ENCODE measurements at places on chromosomes 13 and 19. TPM values are rescaled to one million over a fixed set of nuclear protein-coding genes. Genes with fewer than 3 reads are reported as not detected.

DNA sequence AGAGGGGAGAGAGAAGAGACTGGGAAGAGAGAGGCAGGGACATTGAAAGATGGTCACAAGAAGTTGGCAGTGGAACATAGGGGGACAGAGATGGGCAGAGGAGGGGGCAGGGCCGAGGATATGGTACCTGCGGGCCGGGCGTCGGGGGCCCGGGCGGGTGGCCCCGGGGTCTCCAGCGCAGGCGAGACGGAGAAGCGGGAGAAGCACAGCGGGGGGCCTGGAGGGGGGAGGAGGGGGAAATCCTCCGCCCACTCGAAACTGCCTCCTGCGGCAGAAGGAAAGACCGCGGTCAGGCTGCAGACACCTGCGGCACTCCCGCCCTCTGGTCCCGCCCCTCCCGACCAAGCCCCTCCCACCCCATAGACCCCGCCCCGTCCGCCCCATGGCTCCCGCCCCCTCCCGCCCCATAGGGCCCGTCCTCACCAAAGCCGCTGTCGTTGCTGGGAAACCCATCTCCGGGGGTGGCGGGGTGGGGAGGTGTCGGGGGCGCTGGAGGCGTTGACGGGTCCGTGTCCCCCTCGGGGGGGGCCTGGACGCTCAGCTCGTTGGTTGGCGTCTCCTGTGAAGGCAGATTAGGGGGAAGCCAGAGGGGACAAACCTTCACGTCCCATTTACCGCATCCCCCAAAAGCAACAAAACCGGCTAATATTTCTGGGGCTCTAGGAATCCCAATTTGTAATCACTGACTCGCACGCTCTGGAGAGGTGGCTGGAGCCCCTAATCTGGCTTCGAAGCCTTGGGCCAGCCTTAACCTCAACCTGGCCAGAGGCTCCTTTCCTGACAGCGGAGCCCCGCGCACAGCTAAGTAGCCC, 20.4 kb downstream of the LMTK3 start:
- DNase-seq: peak; percentile 32

GRCh38 chr13:37290716-37291505, 185.4 kb upstream of the CSNK1A1L start:
- DNase-seq: no peak

DNA sequence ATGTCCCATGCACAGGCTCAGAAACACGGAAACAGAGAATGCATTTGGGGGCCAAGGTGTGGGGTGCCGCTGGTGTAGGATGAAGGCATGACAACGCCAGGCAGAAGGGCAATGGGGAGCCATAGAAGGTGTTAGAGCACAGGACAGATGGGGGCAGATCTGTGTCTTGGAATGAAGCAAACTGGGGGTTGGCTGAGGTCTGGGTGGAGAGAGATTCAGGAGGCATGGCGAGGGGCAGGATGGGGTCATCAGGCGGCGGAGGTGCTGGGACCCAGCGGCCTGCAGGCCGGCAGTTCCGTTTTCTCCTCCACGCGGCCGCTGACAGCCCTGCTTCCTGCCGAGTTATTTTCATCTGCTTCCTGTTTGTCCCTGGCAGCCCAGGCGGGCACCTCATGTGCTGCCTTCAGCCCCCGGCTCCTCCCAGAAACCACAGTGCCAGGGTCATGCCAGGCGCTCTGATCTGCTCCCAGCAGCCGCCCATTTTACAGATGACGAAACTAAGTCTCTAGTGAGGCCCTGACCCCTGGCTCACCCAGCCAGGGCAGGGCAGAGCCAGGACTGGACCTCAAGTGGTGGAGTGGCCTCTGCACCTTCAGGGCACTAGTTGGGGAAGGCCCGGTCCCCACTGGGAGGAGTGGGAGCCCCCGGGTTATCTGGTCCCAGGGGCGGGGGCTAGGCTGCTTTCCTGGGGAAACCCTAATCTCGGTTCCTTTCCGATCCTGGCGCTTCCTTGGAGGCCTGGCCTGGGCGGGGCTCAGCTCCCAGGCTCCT, 2.2 kb downstream of the ARHGAP45 start:
- DNase-seq: no peak

SHANK1 gene
- total RNA-seq: 19.3 TPM

GRCh38 chr19:652467-653389, 10.3 kb downstream of the RNF126 start:
- no peak for DNase-seq

ADGRE3 gene
- total RNA-seq: not detected

GRCh38 chr19:18289471-18290301, 8.3 kb upstream of the JUND start:
- no peak for DNase-seq

ZNF665 gene
- 7.2 TPM for total RNA-seq

DNA sequence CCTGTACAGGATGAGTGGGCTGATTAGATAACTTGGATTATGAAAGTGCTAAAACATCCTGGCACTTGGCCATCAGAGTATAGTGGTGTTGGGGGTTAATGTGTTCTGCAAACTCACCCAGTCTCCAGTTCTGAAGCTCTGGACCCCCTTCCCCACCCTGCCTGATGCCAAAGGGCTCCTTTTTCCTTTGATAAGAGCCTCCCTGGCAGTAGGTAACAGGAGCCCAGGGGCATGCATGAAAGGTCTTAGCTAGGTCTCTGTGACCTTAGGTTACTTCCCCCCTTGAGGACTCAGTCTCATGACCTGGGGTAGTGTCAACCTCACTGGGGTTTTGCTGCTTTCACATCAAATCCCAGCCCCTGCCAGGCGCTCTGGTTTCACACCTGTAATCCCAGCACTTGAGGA, 2.5 kb downstream of the RPS28 start:
- no peak for DNase-seq

DNA sequence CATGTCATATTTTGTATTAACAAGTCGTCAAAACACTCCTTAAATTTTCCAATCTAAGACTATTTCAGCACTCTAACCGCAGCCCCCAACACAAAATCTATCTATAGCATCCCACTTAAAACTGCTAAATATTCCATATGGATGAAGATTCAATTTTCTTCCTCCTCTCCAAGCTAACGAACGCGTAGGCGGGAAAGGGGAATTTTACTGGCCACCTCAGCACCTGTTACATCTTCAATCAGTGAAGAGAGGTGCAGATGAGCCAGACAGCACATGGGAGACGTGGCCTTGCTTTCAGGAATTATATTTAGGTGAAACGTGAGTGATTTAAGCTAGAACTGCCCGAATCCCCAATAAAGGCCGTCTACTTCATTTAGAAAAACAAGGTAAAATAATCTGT, 1.1 kb downstream of the RBM26 start:
- DNase-seq: peak; percentile 15

UNC13A gene
- total RNA-seq: 27.4 TPM

GRCh38 chr19:38870612-38871011, 7.5 kb downstream of the RINL start:
- no peak for DNase-seq

KXD1 gene
- 23.6 TPM for total RNA-seq

COX7A1 gene
- 1.8 TPM for total RNA-seq

CASP14 gene
- not detected for total RNA-seq

GRCh38 chr13:52600666-52601065, 41.6 kb upstream of the HNRNPA1L2 start:
- peak; percentile 4 for DNase-seq

- DNase-seq: no peak
These were observed 16.2 kb downstream of the PTH2 start for GRCh38 chr19:49407079-49407478.

GRCh38 chr13:51885651-51886050, 23.9 kb downstream of the CCDC70 start:
- DNase-seq: no peak

DNA sequence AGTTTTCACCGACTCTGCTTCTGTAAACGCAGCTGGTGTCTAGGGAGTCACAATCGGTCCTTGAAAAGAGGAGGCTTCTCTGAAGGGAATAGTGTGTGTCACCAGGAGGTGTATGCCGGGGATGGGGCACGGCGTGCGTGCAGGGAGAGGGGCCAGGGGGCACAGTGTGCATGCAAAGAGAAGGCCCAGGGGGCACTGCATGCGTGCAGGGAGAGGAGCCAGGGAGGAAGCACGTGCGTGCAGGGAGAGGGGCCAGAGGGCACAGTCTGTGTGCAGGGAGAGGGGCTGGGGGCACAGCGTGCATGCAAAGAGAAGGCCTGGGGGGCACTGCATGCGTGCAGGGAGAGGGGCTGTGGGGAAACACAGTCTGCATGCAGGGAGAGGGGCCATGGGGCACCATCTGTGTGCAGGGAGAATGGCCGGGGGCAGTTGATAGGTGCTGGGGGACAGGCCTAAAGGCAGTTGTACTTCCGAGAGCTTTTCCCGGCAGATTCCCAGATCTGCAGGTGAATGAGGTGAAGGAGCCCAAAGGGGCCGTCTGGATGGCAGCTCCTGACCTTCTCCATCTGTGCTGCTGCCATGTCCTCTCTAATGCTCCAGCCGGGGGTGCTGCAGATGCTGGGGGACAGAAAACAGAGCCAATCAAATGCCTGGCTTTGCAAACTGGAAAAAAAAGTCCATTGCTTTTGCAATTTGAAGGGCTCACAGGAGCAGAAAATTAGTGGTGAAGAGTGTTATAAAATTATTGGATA, 36.4 kb downstream of the ATP11A start:
- DNase-seq: no peak

DNA sequence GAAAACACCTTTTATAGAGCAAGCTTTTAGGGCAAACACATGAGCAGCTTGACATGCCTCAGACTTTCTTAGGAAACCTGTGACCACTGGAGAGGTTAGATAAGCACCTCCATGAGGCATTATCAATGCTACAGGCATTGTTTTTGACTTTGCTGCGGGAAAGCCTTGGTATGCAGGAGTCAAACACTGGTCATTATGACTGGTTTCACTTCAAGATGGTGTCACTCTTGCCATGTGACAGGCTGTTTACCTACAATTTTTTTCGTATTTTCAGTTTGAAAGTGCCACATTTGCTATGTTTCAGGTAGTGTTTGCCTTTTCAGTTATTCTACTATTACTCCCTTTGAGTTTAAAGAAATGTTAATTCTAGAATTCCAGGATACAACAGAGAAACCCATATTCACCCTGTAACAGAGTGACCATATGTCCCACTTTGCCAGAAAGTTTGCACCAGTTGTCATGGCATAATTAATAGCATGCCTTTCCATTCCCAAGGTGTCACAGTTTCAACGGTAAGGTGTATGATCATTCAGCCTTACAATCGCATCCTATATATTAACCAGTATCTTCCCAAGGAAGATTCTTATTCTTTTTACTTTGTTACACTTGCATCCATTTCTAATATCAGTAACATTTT, 33.0 kb downstream of the USP12 start:
- no peak for DNase-seq

GRCh38 chr19:28612275-28612769, 600.6 kb downstream of the UQCRFS1 start:
- DNase-seq: no peak

DNA sequence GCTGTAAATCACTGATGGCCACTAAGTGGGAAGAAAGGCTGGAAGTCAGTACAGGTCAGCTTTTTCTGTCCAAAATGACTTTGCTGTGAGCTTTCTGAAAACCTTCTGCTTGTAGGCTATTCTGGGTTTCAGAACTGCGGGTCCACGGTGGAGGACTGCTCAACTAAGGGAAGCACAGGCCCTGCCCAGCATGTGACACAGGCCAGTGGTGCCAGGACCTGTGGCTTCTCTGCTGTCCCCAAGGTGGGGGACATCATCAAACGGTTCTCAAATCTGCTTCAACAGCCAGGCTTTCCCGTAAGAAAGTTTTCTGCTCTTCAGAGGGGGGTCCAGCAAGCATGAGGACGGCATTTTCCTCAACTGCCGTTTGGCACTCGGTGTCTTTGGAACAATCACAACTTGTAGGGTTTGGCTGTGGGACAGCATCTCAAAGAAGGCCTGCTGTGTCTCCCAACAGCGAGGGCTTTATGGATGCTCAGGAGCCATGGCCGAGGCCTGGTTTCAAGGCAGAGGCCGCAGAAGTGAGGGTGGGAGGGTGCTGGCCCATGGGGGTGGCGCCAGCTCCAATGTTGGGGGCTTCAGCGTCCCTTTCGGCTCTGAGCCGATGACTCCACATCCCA, 3.8 kb downstream of the SGTA start:
- DNase-seq: no peak

GRCh38 chr13:45068036-45069001, 52.0 kb upstream of the GTF2F2 start:
- DNase-seq: no peak

GGN gene
- total RNA-seq: 0.54 TPM

DNA sequence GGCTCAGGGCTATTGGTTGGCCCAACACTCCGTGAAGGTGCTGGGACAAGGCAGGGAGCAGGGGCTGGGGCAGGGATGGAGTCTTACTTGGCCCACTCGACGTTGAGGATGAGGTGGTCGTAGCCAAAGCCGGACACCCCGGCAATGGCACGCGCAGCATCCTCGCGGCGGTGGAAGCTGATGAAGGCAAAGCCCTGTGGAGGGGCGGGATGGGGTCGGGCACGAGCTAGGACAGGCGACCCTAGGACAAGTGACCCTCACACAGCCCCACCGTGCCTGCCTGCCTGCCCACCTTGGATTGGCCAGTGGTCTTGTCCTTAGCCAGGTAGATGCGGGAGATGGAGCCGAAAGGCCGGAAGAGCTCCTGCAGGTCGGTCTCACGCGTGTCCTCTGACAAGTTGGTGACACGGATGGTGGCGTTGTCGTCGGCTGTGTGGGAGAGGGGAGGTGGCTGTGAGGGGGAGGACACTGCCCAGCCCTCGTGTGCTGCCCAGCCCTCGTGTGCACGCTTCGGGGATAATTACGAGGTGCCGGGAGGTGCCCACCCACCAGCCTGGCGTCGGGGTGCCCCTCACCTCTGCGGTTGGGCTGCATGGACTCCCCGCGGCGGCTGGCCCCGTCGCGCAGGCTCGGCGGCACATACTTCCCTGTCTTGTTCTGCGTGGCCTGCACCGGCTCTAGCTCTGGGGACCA, 4.0 kb downstream of the P2RY11 start:
- DNase-seq: no peak

DNA sequence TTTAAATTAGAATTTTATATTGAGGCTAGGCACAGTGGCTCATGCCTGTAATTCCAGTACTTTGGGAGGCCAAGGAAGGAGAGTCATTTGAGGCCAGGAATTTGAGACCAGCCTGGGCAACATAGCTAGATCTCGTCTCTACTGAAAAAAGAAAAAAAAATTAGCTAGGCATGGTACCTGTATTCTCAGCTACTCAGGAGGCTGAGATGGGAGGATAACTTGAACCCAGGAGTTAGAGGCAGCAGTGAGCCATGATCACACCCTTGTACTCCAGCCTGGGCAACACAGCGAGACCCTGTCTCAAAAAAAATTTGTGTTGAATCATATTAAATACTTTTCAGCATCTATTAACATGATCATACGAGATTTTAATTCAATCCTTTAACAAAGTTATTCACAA, 4.9 kb downstream of the PMIS2 start:
- no peak for DNase-seq

DNA sequence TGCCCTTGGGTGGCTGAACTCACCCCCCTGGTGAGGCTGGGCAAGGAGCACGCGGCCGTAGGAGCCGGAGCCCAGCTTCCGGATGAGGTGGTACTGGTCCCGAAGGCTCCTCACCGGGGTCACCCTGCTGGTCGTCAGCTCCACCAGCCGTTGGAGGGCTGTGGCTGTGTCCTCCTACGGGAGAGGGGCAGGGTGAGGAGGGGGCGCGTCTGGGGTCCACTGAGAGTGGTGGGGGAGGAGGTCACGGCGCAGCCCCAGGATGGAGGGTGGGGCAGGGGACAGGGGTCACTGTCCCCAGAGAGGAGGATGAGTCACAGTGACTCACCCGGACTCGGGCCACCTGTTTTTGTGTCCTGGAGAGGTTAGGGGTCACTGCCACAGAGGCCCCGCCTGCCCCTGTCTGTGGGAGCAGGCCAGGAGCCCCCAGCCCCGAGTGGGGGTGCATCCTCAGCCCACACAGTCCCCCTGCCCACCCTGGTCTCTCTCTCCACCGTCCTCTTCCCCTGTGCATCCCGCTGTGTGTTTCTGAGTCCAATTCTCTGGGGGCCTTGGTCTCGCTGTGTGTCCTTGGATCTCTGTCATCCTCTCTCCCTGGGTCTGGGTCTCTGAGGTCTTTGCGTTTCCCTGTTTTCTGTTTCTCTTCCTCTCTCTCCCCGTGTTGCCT, 435 bp downstream of the SBK3 start:
- no peak for DNase-seq

Measured in cerebellum (tissue), 4 donors.